ENCODE measurements at places on chromosomes 12 and 14.
A peak's percentile ranks its signal among the peaks of the same experiment; 100 is the strongest.

GRCh38 chr14:79201564-79202207 is 1009.6 kb downstream of the DIO2 start:
- no peak for DNase-seq

DNA sequence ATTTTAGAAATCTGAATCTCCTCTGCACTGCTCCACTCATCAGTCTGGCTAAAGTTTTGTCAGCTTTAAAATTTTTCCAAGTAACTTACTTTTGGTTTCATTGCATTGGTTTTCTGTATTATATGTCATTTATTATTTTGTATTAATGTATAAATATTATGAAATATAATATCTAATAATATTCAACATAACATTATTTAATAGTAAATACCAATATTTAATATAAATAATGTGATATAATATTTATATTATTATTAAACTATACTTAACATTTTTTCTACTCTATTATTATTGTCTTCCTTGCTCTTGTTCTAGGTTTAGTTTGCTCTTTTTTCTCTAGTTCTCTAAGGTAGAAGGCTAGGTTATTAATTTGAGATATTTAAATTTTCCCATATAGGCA is 512.1 kb downstream of the AACS start:
- DNase-seq = no peak

GRCh38 chr14:62696331-62696924 is 348.8 kb downstream of the KCNH5 start:
- DNase-seq = no peak

DNA sequence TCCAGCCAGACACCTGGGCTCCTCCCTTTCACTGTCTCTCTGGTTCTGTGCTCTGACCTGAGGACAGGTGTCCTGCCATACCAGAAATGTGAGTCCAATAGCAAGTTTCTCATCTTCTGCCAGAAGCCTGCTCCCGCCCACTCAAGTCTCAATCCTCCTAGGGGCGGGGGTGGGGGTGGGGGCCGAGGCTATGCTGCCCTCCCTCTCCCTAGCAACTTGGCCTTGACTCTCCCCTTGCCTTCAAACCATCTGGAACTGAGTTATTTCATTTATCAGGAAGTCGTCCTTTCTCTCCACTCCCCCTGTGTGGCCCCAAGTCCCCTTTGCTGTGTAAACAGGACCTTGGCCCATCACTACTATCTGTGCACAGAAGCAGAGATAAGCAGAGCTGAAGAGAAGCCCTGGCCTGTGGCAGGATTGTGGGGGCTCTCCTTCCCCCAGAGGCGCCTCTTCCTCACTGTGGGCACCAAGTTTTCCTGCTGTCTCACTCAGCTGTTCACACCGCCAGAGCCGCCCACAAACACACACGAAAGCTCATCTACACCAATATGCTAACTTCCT is 117.1 kb downstream of the DPF3 start:
- DNase-seq = no peak

GRCh38 chr12:102920271-102920670 is 3.2 kb upstream of the PAH start:
- no peak for DNase-seq

GRCh38 chr12:123063535-123063934 is 83.1 kb downstream of the ARL6IP4 start:
- no peak for DNase-seq

DNA sequence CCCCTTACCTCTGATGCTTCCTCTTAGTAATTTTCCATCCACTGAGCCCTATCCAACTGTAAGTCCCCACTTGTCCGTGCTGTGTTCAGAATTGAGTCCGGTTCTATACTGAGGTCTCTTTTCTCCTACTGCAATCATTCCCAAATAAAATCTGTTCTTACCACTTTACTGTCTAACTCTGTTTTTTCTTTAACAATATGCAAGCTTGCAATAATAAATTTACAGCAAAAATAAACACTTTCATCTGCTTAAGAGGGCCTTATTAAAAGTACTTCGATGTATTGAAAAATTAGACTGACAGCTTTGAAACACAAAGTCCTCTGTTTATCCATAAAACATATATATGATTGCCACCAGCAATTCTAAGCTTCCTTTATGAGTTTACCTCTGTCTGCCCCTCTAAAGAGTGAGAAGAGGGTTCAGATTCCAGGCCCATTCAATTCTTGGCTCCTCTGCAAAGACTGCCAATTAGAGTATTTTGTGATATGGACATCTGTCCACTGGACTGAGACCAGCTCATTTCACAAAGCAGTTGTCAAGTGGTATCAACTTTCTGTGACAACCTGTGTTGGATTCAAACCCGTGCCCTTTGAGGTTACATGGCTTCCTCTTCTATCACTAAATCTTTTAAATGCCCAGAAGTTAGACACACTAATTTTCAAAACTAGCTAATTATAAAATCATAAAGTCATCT is 39.9 kb upstream of the G2E3 start:
- DNase-seq = no peak

- no peak for DNase-seq
Observed at GRCh38 chr12:92369636-92370035, 224.0 kb upstream of the BTG1 start.

DNA sequence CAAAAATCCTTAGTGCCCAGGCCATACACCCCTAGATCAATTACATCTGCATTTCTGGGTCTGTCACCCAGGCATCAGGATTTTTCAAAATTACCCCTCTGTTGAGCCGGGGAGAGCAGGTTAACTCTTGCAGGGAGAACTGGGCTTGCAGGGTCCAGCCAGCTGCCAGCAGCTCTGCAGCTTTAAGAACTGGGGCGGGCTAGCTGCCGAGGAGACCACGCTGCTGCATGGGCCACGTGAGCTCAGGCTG is at the start of gene DGLUCY:
Gene DGLUCY, plus strand, starts transcription at position 245 of the 250 bp plus-strand sequence. CDS start 46,222 bp downstream, outside the sequence.
- no peak for DNase-seq

- no peak for DNase-seq
Observed at GRCh38 chr14:97025722-97026121, 228.5 kb downstream of the VRK1 start.

- no peak for DNase-seq
Observed at GRCh38 chr14:70988452-70988851, 81.2 kb downstream of the PCNX1 start.

- DNase-seq = no peak
Observed at GRCh38 chr14:79573486-79573885, 637.8 kb downstream of the DIO2 start.

DNA sequence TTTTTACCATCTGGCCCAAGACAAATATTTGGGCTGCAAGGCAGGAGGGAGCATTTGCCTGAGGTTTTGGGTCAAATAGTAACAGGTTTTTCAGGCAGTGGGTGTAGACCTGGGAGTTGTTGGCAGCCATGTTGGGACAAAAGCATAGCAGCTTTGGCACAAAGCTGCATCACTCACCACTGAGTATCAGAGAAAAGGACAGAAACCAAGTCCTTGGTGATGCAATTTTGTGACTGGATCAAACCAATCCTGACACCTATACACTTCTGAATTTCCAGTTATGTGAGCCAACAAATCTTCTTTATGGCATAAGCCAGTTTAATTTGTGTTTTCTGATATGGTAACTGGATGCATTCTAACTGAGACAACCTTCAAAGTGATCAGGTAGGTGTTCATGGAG is 144.8 kb upstream of the KRR1 start:
- no peak for DNase-seq

DNA sequence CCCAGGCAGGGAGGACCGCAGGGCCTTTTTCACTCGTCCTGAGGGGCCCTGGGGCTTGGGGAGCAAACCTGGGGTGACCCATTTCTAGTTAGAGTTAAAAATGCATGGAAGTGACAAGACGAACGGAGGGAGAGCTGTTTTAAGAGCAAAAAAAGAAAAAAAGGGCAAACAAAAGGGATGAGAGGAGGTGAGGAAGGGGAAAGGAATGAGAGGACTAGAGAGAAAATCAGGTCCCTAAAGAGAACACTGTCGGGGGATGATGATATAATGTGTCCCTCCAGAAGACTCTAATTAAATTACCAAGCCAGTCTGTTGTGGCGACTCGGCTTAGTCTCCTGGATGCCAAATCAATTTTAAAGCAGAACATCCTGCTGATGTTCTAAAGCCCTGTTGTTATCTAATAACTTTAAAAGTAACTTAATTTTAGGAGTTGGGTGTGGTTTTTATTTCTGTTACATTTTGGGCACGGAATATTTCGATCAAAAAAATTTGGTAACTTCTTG is 1.1 kb downstream of the ANO6 start:
- DNase-seq = no peak

DNA sequence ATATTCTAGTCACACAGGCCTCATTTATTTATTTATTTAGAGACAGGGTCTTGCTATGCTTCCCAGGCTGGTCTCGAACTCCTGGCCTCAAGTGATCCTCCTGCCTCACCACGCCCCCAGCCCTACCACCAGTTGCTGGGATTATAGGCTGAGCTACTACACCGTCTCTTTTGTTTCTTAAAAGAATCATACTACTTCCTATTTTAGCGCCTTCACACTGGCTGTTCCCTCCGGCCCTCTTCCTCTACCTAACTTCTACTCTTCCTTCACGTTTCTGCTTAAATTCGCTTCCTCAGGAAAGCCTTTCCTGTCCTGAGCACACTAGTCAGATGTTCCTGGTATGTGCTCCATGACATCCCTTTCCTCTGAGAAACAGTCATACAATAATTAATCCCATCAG is 6.4 kb upstream of the MRPL42 start:
- DNase-seq = no peak

DNA sequence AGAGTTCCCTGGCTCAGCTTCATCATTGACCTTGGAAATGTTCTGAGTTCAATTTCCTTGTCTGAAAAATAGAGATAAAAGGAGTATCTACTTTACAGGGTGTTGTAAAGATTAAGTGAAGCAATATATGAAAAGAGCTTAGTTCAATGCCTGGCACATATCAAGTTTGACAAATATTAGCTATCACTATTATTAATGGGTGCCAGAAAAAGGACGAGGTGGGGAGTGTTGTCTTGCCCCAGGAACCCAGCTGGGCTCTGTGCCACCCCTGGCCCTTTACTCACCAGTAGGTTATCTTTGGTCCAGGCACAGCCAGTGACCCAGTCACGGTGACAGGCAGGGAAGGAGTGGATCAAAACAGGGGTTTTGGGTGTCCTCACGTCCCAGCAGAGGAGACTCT is 32.0 kb downstream of the PARP2 start:
- no peak for DNase-seq

DNA sequence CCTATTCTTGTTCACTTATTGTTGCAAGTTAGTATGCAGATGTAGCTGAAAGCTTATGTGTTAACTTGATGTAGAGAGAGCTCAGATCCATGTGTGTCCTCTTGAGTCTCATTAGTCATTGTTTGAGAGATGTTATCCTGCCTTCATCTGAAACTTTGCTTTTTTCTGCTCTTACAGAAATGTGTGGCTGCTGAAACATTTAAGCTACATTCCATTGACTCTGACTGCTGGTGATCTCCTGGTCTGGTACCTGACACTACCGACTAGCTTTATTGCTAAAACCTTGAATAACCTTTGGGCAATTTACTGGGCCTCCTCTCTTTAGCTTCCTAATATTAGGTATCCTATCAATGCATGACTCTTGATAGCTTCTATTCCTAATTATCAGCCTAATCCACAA is 705.6 kb upstream of the FOXG1 start:
- no peak for DNase-seq

DNA sequence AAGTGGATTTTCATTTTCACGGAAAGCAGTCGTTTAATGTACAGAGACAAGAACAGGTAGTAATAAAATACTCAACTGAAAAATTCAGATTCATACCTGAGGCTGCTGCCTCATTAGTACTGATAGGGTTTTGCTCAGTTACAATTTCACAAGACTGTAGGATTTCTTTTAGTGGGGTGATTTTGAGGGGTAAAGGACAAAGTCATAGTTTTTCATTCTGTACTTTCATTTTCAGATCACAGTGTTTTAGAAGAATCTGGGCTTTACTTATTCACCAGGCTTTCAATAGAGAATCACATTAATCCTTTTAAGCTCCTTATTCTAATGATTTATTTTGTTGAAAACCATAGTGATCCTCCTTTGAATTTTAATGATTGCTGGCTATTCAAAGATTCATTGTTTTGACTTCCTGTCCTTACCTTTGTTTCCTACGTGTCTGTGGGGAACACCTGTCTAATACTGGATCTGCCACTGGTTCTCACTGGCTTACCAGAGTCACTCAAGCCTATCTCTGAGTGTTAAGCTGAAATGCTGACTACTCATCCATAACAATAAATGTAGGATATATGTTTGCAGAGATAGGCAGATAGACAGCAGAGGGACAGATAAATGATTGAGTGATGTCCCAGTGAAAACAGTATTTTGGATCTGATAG is 243.8 kb upstream of the NPAS3 start:
- DNase-seq = peak; percentile 66

- peak; percentile 83 for DNase-seq
Observed at GRCh38 chr14:91374879-91375702, 42.5 kb downstream of the CCDC88C start.

- no peak for DNase-seq
Observed at GRCh38 chr14:73232984-73233383, 4.3 kb upstream of the PAPLN start.

GRCh38 chr12:81208187-81208911 is 130.5 kb downstream of the ACSS3 start:
- DNase-seq = no peak

GRCh38 chr12:1289371-1290155 is 298.5 kb downstream of the ERC1 start:
- no peak for DNase-seq

GRCh38 chr12:46460682-46461210 is 88.2 kb upstream of the SLC38A2 start:
- DNase-seq = no peak

- no peak for DNase-seq
Observed at GRCh38 chr14:98161356-98161755, 1110.6 kb downstream of the BCL11B start.

- DNase-seq = no peak
Observed at GRCh38 chr12:124655048-124655697, 87.8 kb upstream of the NCOR2 start.

GRCh38 chr14:76955575-76956315 is 72.8 kb downstream of the IRF2BPL start:
- peak; percentile 66 for DNase-seq

GRCh38 chr12:9509464-9510161 is 98.1 kb downstream of the KLRB1 start:
- no peak for DNase-seq

DNA sequence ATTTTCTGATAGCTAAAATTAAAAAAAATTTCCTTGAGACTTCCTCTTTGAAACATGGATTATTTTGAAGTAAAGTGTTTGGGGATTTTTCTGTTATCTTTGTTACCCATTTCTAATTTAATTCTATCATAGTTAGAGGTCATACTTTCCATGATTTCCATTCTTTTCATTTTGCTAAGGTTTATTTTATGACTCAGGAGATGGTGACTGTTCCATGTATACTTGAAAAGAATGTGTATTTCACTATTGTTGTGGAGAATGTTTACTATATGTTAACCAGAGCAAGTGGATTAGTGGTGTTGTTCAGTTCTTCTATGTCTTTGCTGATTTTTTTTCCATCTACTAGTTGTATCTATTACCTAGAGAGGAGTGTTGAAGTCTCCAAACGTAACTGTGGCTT is 250.5 kb upstream of the PELI2 start:
- no peak for DNase-seq

GRCh38 chr14:69917287-69917686 is 38.1 kb downstream of the SMOC1 start:
- no peak for DNase-seq

- peak; percentile 8 for DNase-seq
Observed at GRCh38 chr14:40656311-40656710, 950.4 kb upstream of the LRFN5 start.

GRCh38 chr12:56288705-56289387 is 11.3 kb downstream of the CS start:
- no peak for DNase-seq

Measured in NCI-H1417 treated with DMSO at 0.1 percent for 48 hours (cell line).